IMR-90 (cell line): ENCODE measurements at places on chromosomes 7 and 10. TPM values are rescaled to one million over a fixed set of nuclear protein-coding genes. Genes with fewer than 3 reads are reported as not detected.

DNA sequence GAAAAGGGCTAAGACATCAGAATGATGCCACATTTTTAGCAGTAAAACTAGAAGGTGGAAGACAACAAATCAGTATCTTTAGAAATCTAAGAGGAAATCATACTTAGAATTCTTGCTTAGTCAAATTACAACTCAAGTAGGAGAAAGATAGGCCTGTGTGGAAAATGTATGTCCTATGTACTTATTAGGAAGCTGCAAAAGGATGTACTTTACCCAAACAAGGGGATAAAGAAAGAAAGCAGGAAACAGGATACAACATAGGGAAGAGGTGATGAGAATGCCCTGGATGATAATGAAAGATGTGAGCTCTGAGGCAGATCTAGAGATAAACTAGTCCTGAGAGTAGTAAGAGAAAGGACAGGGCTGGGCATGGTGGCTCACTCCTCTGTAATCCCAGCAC is 54.9 kb downstream of the RNLS start:
- H3K4me3 ChIP-seq, result no peak overlapping the region
- no peaks in the 10 kb centered on the region for H3K36me3 ChIP-seq
- H3K27me3 ChIP-seq, result no peaks in the 10 kb centered on the region; the same call in 1 of the 2 replicates
- H3K4me1 ChIP-seq, result peaks cover 2% of the 10 kb centered on the region; the same call in 1 of the 2 replicates

- H3K27ac ChIP-seq, result no peak overlapping the region
- no peaks in the 10 kb centered on the region for H3K4me1 ChIP-seq
- no peaks in the 10 kb centered on the region for H3K36me3 ChIP-seq
- no peaks in the 10 kb centered on the region; the same call in 1 of the 2 replicates for H3K27me3 ChIP-seq
- H3K4me3 ChIP-seq, result no peak overlapping the region
Measured at GRCh38 chr7:99229234-99229633, 21.3 kb upstream of the KPNA7 start.

MYO3A gene
- not detected in 2 replicates for total RNA-seq

MUC12 gene
- total RNA-seq, result not detected in 2 replicates

BTBD16 gene
- not detected in 2 replicates for total RNA-seq
